Bronchial epithelial cell (primary cell): ENCODE measurements at places on chromosomes 4 and X. TPM values are rescaled to one million over a fixed set of nuclear protein-coding genes. Genes with fewer than 3 reads are reported as not detected.

DNA sequence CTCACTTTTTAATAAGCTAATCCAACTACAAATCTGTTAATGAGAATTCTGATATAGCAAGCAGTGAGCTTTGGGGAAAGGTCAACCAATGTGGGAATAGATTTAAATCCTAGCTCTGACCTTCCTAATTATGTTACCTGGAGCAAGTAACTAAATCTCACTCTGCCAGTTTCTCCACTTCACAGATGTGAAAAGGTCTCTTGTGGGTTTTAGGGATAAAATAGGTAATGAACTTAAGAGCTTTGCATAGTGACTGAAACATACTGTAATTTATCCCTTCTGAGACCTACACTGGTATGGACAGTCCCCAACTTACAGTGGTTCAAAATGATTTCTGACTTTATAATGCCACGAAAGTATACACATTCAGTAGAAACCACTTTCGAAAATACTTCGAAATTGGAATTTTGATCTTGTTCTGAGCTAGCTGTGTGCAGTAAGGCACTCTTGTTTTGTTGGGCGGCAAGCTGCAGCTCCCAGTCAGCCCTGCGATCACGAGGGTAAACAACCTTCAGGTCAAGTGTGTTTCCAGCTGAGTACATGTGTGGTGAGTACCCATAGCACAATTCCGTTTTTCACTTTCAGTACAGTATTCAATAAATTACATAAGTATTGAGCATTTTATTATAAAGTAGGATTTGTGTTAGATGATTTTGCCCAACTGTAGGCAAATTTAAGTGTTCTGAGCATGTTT, 93.7 kb downstream of the ADGRL3 start:
- DNase-seq, result no peak

- DNase-seq, result no peak
Observed at GRCh38 chr4:16669036-16669435, 229.4 kb downstream of the LDB2 start.

GRCh38 chrX:116749943-116750342, 287.2 kb upstream of the CT83 start:
- DNase-seq, result peak; percentile 85

- no peak for DNase-seq
Observed at GRCh38 chrX:136588036-136588435, 56.0 kb downstream of the VGLL1 start.

- DNase-seq, result peak; percentile 52
Observed at GRCh38 chr4:103076747-103077347, at the start of gene SLC9B2. SLC9B2 (minus strand) TSS chr4:103076761; CDS start chr4:103067550, 9,211 bp downstream.

DNA sequence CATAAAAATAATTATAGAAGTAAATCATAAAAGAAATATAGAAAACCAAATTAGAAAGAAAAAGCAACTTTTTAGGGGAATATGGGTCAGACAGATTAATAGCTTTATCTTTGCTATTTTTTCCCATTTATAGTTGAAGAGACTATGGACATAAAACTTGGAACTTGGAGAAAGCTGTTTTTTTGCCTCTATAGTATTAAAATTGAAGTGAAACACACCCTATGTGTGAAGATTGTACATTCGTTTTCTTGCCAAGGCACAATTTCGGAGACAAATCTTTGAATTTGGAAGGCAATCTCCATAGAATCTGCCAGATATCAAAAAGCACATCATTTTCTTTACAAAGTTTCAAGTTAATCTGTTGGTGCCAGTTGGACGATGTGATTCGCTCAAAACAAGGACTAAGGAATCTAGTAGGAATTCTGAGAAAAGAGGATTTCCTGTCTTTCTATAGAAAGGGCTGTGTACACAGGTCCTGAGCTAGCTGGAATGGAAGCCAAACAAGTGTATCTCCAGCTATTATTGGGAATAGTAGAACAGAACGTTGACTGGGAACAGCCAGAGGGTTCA, 156.3 kb downstream of the SLC7A11 start:
- DNase-seq, result no peak

DNA sequence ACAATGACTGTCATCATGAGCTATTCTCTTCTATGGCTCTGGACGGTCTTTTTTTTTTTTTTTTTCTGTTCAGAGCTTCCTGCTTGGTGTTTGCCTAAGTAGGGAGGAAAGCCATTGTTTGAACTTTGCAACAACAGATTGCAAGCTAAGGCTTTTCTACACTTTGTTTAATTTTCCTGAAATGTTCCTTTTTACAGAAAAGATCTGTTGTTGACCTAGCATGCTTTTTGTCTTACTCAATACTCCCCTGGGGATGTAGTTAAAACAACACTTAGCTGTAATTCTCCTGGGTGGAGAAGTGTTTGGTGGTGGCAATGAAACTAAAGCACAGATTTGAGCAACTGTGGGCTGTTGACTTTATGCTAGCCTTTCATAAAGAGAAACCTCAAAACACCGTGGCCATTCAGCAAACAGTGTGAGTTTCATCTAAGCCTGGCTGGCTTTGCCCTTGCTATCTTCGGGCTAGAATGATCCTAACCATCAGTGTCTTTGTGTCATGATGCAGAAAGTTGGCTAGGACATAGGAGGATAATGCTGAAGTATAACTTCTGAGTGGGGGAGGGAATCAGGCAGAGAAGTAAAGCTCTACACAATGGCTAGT, 110.5 kb downstream of the ANXA3 start:
- peak; percentile 28 for DNase-seq

GRCh38 chr4:113838460-113838859, 76.9 kb upstream of the CAMK2D start:
- no peak for DNase-seq

GRCh38 chr4:171582961-171583581, 230.1 kb upstream of the GALNTL6 start:
- no peak for DNase-seq

GRCh38 chr4:2792711-2793585, at the start of gene SH3BP2:
SH3BP2 (plus strand) TSS chr4:2793085; CDS start chr4:2820618, 27,533 bp downstream.
- peak; percentile 38 for DNase-seq

GRCh38 chr4:127261476-127261875, 371.3 kb upstream of the INTU start:
- peak; percentile 58 for DNase-seq

GRCh38 chrX:46628460-46629371, 55.2 kb downstream of the CHST7 start:
- no peak for DNase-seq

DNA sequence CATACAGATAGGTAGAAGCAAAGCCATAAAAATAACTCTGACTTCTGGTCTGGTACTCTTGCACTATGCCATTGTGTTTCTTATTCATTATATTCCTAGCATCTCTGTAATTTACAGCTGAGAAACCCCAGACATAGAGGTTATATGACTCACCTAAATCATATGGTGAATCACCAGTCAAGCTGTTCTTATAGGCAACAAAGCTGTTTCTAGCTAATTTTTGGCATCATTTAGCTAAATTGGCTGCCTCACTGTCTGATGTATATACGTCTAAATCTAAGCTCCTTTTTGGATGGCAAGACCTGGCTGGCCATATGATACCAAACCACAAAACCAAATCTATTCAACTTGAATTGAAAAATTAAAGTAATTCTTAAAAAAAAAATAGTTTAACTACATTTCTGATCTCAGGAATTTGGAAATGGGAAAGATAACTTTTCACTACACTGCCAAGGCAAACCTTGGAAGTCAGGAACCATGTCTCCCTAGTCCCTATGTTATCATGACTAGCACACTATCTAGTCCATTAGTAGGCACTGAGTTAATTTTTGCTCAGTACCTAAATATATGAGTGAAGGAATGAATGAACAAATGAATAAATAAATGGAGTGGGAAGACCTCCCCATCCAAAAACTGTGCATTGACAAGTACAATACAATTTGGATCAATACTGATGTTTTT, 41.3 kb upstream of the STAG2 start:
- DNase-seq, result peak; percentile 78

DNA sequence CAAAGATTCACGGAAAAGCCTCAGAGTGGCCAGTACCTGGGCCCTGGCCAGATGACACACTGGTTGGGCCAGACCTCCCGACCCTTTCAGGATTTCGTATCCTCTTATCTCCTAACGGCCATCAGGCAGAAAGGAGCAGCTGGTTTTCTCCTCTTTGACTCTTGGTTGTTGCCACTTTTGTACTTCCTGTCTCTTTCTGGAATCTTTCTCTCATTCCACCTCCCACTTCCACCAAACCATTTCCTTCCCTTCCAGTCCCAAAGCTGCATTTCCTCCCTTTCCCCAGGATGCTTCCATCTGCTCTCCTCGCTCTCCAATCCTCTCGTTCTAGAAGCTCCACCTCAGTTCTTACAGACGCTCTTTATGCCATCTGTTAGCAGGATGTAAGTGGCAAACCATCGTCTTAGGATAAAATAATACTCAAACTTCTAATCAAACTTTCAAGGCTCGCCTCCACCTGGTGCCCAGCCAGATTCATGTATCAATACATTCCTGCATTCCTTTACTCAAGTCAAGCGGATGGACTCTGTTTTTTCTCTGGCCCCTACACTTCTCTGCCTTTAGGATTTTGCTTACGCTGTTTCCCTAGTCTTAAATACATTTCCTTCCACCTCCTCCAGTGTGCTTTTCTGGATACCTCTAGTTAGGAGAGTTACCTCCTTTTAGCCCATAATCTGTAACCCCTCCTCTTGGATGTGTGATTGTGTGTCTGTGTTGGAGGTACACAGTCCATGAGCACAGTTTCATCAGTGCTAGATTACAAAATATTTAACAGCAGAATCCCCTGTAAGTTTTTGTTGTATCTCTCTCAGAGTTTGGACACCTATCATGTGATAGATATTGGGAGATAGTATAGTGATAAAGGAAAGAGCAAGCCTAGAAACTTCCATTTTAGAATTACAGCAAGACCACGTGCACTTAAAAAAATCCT, 70.4 kb downstream of the LDB2 start:
- no peak for DNase-seq

- DNase-seq, result no peak
Observed at GRCh38 chrX:140765043-140765784, 55.7 kb downstream of the LINC00632 start.

- DNase-seq, result peak; percentile 51
Observed at GRCh38 chr4:94978904-94979303, 221.1 kb downstream of the BMPR1B start.

The KLB gene
- total RNA-seq, result under 0.01 TPM in 2 replicates

The NEUROG2 gene
- not detected in 2 replicates for total RNA-seq

The RRH gene
- total RNA-seq, result 0.26 and 0.38 TPM in 2 replicates

The ZXDA gene
- total RNA-seq, result 7.7 and 8.4 TPM in 2 replicates
